ENCODE measurements at places on chromosomes 12 and 14.

- no peak for DNase-seq
Observed at GRCh38 chr12:5376591-5377207, 55.2 kb upstream of the NTF3 start.

GRCh38 chr14:59926534-59926933 lies 6.6 kb downstream of the LRRC9 start:
- DNase-seq, result peak; percentile 38

- peak; percentile 59 for DNase-seq
Observed at GRCh38 chr12:24778486-24779304, 170.2 kb downstream of the BCAT1 start.

GRCh38 chr14:66045572-66046021 lies 440.6 kb upstream of the CCDC196 start:
- no peak for DNase-seq

DNA sequence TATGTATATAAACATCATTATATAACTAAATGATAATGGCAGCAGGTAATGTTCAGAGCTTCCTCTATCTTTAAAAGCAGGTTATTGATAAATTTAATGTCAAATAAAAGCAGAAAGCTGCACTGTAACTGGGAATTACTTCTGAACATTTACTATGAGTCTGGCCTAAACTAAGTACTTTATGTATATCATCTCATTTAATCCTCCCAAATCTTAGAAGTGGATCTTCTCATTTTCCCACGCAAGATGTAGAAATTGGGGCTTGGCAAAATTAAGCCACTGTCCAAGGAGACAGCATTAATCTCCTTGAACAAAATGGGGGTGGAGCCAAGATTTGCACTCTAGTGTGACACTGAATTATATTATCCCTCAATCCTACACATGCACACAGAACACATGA lies 5.7 kb downstream of the NIN start:
- no peak for DNase-seq

GRCh38 chr14:26554069-26554772 lies 43.6 kb downstream of the NOVA1 start:
- DNase-seq, result no peak

GRCh38 chr14:80996049-80996901 lies 40.9 kb downstream of the TSHR start:
- DNase-seq, result peak; percentile 62

GRCh38 chr12:120902846-120903411 lies 1.2 kb downstream of the SPPL3 start:
- no peak for DNase-seq

GRCh38 chr12:23504043-23504442 lies 445.4 kb downstream of the SOX5 start:
- no peak for DNase-seq

DNA sequence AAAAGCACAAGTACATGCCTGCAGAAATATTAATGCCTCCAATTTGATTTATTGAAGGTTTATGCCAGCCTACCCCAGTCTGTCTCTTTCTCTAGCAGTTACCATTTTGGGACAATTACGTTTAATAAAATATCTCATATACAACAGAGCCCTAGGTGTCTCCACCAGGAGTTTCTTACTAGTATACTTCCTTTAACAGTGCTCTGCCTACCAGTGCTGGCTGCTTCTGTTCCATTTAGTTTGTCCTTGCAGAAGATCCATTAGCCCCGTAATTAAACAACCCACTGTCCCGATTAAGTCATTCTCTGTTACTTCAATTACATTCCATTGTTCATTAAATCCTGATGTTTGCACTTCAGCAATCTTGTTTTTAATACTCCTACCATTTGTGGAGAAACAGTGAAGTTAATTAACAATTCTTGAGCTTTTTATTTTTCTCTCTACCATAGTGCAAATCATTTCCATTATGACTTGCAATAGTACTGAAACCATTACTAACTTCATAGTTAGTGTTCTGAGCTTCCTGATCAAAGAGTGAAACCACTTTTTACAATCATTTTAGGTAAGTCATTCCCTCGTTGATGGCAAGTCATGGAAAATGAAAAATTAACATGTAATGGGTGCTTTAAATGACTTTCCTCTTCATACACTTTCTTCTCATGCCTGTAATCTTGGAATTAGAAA lies 121.1 kb downstream of the PLXNC1 start:
- peak; percentile 43 for DNase-seq

- no peak for DNase-seq
Observed at GRCh38 chr14:89635615-89636014, 218.6 kb upstream of the FOXN3 start.

GRCh38 chr12:27843714-27844245 lies 63.7 kb upstream of the MANSC4 start:
- DNase-seq, result no peak

- DNase-seq, result no peak
Observed at GRCh38 chr12:111761099-111761498, 5.6 kb upstream of the ALDH2 start.

- no peak for DNase-seq
Observed at GRCh38 chr12:13587721-13588390, 391.3 kb downstream of the EMP1 start.

DNA sequence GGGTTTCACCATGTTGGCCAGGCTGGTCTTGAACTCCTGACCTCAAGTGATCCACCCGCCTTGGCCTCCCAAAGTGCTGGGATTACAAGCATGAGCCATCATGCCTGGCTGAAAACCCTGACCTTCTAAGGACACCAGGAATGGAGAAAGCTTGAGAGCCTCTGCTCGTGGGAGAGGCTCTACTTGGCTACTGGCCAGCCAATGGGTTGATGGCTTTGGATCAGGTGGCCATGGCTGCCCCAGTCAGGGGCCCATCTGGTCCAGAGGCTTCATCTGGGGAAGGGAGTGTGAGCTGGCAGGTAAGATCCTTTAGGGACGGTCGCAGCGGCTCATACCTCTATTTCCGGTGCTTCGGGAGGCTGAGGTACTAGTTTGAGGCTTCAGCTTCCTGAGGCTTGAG lies 42.5 kb upstream of the PPP1CC start:
- DNase-seq, result no peak

- DNase-seq, result peak; percentile 12
Observed at GRCh38 chr12:81797100-81797499, 38.0 kb upstream of the PPFIA2 start.

- DNase-seq, result no peak
Observed at GRCh38 chr14:100362311-100362927, 39.3 kb downstream of the SLC25A47 start.

DNA sequence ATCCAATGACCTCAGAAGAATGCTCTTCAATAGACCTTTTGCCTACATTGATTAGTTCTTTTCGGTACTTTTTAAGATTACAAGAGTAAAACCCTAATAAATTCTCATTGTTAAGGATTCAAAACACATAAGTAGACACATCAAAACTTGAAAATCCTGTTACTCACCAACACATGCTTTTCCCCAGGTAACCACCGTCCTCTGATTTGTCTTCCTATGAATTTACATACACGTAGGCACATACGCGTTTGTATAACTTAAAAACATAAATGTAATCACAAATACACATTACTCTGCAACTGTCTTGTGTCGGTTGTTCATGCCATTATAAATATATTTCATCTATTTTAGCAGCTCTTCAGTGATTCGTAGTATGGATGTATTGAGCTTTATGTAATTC lies 910 bp upstream of the WASHC4 start:
- DNase-seq, result peak; percentile 9

DNA sequence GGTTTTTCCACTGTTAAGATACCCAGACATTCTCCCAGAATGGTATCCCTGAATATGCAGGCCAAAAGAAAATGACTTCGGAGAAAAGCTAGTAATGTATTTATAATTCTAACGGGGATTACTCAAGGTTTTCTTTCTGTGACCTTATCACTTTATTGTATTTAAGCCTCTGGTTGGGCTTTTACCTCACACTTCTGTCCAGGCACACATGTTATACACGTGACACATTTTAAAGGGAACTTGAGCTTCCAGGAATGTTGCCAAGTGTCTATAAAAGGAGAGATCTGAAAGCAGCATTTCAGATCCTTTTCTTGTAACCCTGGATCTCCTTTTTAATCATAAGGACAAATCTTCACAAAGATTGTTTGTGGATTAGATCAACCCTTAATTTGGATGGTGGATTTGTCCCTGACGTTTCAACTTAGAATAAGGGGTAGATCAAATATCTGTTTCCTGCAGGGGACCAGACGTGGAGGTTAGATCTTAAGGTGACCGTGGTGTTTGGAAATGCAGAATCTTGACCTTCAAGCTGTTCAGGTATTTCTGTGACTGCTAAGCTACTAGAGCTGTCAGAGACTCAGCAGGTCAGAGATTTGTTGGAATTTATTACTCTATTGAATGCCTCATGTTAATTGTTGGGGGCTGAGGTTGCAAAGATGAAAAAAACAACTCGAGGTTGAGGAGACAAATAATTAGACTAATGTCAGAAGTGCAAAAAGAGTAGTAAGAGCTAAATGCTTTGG lies 1.5 kb downstream of the CIPC start:
- no peak for DNase-seq

GRCh38 chr12:64663015-64663414 lies 52.7 kb downstream of the RASSF3 start:
- DNase-seq, result no peak

DNA sequence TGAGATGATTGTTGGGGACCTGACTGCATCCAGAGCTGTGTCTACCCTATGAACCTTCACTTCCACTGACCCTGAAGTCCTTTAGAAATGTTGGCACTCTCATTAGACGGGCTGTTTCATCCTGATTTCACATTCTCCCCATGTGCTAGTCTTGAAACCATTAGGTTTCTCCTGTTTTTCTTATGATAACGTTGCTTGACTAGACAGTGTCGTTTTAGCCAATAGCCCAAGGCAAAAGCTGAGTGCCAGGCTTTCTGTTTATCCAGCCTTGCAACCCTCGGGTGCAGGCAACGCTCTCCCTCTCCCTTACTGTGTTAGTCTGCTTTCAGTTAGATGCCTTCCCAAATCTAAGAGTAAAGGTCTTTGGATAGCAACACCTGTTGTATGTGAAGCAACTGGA lies 30.1 kb downstream of the DACT1 start:
- no peak for DNase-seq

DNA sequence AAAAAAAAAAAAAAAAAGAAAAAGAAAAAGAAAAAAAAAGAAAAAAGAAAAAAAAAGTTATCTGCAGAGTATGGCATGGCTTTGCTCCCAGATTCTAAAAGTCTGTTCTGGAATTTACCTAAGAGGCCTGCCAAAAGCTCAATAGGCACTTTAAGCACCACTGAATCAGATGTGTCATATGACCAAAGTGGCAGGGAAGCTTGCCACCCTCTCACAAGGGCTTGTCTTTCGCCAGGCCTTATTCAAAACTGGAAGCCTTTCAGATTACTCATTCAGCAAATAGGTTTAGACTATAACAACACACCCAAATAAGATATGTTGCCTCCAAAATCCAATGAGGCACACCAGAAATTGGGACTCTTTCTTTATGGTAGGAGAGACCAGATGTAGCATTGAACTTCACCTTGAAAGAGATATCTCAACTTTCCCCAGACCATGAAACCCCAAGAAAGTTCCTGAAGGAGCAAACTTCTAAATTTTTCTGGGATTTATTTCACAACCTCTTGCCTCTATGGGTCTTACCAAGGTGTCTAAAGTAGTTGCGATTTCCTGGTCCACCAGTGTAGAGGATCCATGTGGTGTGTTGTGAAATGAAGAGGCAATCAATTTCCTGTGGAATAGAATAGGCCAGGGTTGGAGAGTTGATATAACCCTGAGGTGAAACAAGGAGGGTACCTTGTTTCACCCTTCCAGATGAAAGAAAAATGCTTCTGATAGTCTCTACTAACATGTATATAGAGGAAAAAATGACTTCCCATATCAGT lies 218.8 kb downstream of the DAD1 start:
- no peak for DNase-seq

GRCh38 chr14:73842201-73842600 lies 9.4 kb upstream of the PTGR2 start:
- no peak for DNase-seq

- DNase-seq, result no peak
Observed at GRCh38 chr12:29762637-29763300, 21.0 kb downstream of the TMTC1 start.

DNA sequence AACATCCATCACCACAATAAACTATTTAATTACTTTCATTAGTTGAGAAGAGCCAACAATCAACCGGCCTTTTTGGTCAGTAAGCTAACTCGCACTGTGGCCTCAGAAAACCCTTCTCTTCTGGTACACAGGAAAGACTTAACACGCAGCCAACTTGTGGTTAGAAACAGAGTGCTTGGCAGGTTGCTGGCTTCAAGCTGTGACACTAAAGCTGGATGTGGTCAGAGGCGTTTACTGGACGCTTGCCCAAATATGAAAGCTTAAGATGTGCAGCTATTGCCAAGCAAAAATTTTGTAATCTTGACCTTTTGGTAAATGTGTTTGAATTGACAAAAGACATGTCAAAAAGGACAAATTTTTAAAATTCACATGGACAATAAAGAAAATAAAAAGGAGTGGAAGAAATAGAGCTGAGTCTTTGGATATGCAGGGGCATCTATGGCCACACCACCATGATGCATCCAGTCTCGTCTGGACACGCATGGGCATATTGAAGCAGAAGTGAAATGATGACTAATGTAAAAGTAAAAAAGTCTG lies 2.6 kb upstream of the KLRK1 start:
- no peak for DNase-seq

GRCh38 chr14:81363746-81364378 lies 36.3 kb downstream of the STON2 start:
- DNase-seq, result no peak

DNA sequence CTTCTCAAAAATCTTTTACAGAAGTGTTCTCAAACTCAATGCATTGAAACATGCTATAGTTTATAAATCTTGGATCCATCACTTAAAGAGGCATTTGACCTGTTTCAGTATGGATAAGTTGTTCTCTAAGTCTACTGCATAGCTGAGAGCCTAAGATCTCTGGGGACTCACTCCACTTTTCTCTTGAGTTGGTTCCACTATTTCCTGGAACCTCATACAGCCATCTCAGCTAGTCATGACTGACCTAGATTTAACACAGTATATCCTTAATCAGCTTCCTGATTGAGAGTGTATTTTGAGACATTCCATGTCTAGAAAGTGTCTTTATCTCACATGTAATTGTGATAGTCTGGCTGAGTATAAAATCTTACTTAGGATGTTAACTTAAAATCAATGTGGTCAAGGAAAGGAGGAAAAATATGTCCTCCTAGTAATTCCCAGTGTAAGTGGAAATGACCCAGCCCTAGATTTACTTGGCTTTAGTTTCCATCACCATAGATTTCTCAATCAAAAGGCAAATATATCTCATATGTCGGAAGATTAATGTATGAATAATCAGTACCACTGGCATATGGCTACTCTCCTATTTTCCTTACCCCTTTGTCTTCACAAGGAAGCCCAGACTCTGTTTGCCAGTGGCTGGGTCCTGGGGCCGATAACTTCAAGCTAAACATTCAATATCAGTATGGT lies 61.9 kb downstream of the KICS2 start:
- DNase-seq, result no peak

- DNase-seq, result no peak
Observed at GRCh38 chr12:105347499-105347898, 17.0 kb downstream of the C12orf75 start.

DNA sequence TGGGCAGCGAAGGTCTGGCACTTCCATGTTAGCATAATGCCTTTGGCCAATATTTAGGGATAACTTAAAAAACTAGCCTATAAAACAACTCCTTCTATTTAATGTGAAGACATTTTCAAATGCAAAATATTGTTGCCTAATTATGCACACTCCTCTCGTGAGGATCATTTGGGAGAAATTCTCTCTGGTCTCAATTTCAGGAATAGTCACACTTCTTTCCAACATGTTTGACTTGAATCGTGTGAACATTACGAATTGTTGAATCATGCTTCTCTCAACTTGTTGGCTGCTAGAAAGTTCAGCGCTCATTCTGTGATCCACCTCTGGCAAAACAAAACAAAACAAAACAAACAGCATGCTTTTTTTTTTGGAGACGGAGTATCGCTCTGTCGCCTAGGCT lies 313.2 kb downstream of the SEC23A start:
- no peak for DNase-seq

- no peak for DNase-seq
Observed at GRCh38 chr12:72471806-72472205, 199.6 kb downstream of the TRHDE start.

Data from activated CD4-positive, alpha-beta T cell treated with anti-CD3 and anti-CD28 coated beads, Interleukin-2, Interleukin-6, amounts not matched to agents 100 ng/mL and 50 ng/mL, durations not matched to agents 16 hours and 8 hours (primary cell).